ENCODE measurements at places on chromosomes 2 and 18. TPM values are rescaled to one million over a fixed set of nuclear protein-coding genes. Genes with fewer than 3 reads are reported as not detected.

Gene VWC2L
- not detected for total RNA-seq

Gene RNF103
- total RNA-seq = 37.0 TPM

Gene GNLY
- 5.1 TPM for total RNA-seq

Gene DCDC2C
- not detected for total RNA-seq

Gene HOXD3
- total RNA-seq = 14.8 TPM

Gene FIGN
- total RNA-seq = 4.5 TPM

Gene RHOB
- total RNA-seq = 467 TPM

Gene ZNF521
- 43.0 TPM for total RNA-seq

Gene PFN4
- total RNA-seq = 1.3 TPM

Gene SERPINB12
- total RNA-seq = not detected

Gene SULT1C4
- 14.2 TPM for total RNA-seq

Gene PDE1A
- total RNA-seq = 3.3 TPM

Gene RUFY4
- total RNA-seq = 0.11 TPM

DNA sequence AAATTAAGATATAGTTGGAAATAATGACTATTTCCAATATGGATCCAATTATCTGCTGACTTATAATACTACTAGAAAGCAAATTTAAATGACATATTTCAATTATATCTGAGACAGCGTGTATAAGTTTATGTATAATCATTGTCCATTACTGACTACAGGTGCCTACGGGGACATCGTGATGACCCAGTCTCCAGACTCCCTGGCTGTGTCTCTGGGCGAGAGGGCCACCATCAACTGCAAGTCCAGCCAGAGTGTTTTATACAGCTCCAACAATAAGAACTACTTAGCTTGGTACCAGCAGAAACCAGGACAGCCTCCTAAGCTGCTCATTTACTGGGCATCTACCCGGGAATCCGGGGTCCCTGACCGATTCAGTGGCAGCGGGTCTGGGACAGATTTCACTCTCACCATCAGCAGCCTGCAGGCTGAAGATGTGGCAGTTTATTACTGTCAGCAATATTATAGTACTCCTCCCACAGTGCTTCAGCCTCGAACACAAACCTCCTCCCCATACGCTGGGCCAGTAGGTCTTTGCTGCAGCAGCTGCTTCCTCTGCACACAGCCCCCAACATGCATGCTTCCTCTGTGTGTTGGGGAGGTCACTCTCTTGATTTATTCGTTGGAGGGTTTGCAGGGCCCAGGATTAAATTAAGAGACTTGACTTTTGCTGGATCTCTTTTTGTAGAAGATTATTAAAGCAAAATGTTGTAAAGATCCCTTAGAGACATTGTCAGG lies 194.4 kb downstream of the RPIA start:
- no peak for DNase-seq

DNA sequence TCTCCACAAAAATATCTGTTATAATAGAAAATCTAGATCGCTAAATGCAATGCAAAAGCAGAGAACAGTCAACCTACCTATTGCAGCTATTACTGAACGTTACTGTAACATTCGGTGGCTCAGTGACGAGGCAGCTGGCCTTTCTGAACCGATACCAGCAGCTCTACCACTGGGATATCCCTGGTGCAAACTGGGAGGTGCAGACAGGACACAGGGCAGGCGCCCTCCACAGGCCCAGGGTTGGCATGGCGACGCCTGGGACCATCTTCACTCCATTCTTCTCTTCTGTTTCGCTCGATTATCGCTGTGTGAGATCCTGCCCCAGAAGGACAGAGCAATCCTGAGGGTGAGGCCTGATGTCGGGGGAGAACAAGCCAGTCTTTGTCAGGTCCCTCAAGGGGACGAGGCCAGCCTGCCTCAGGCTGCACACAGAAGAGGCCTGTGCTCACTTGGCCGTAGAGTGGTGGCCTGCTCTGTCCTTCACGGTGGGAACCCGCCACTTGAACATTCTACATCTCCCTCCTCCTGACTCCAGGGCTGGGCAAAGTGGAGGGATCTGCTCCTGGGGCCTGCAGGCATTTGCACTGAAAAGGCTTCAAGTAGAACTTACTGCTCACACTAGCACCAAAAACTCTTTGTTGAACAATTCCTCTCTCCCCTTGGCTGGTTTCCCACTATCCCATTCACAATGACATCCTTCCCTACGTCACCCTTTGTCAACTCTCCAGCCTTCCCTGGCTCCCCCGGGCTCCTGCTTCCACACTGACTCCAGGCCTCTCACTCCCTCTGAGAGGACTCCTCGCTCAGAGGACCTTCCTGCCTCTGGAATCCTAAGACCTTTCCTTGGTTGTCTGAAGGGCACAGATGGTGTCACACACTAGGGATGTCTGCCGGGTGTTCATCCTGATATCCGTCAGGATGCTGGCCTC lies 49.7 kb downstream of the CYRIA start:
- no peak for DNase-seq

- DNase-seq = no peak
These were observed 3.7 kb downstream of the SCN9A start for GRCh38 chr2:166372046-166372445.

DNA sequence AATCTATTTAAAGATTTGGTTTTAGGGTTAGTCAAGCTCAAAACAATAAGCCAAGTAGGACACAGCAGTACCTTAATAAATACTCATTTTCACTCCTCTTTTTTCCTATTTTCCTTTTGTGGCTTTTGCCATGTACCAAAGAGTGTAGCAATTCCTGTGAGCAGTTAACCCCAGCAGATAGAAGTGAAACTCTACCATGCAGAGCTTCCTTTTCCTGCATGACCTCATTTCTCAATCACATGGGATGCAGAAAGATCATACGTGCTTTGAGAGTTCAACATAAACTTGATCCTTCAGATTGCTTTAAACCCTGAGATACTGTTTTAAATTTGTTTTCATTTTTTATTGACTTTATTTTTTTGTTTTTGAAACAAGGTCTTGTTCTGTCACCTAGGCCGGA lies 99.1 kb upstream of the ARHGAP15 start:
- DNase-seq = no peak

- no peak for DNase-seq
These were observed 71.2 kb upstream of the STPG4 start for GRCh38 chr2:47226132-47226922.

DNA sequence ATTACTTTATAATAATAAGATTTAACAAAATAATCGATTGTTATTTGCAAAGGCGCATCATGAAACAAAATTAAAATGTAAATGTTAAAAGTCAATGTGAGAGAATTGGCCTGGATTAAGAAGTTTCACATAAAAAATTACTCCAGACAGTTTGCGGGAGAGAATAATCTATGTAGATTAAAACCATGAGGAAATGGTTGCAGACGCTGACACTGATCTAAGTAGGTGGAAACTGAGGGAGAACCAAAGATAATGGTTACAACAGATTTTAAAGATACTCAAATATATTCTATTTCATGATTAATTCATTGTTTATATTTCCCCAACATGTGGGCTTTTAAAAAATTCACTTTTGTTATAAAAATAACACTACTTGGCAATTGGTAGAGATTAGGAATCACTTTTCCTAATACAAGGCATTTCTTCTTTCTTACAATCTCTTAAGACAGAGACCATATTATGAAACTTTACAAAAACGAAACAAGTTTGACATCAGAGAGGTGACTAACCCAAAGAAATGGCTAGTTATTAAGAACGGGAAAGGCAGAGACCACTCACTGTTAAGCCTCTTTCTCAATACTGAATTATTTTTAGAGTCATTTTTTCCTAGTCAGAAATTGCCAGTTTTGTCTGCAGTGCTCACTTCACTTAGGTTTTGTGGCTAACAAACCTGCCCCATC lies 1.6 kb downstream of the KANSL1L start:
- peak; percentile 18 for DNase-seq

- DNase-seq = no peak
These were observed 93.2 kb downstream of the MIB1 start for GRCh38 chr18:21833604-21834298.

GRCh38 chr2:219831957-219832356 lies 204.5 kb downstream of the SLC4A3 start:
- DNase-seq = no peak

GRCh38 chr18:53946594-53946993 lies 277.9 kb downstream of the MBD2 start:
- no peak for DNase-seq

DNA sequence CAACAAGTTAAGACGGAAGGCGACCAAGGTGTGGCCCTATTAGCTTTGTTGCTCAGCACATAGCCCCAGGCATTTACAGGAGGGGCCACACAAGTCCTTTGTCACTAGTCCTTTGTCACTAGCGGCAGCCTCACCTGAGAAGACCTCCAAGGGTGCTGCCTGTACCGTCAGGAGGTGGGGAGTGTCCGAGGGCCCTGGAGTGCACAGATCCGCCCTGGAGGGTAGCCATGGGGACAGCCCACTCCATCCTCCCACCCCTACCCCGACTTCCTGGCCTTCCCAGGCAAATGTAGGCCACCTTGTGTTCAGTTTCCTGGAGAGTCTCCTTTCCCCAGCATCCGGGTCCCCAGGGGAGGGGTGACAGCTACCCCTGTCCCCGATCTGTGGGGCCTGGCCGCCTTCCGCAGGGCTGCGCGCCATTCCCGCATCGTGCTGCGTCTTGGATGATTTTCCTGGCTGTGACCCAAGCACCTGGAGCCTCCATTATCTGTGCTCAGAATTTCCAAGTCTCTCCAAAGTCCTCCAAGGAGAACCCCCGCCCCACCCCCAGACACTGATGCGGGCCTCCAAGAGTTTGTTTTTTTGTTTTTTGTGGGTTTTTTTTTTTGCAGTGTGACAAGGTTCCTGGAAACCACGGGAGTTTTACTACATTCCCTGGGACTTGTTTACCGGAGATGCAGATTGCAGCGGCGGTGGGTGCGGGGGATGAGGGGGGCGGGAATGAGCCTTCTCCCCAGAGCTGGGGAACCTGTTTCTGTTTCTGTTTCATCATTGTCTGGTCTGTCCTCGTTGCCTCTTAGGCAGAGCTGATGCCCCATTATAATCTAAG lies 28.6 kb downstream of the TEX44 start:
- DNase-seq = peak; percentile 69

DNA sequence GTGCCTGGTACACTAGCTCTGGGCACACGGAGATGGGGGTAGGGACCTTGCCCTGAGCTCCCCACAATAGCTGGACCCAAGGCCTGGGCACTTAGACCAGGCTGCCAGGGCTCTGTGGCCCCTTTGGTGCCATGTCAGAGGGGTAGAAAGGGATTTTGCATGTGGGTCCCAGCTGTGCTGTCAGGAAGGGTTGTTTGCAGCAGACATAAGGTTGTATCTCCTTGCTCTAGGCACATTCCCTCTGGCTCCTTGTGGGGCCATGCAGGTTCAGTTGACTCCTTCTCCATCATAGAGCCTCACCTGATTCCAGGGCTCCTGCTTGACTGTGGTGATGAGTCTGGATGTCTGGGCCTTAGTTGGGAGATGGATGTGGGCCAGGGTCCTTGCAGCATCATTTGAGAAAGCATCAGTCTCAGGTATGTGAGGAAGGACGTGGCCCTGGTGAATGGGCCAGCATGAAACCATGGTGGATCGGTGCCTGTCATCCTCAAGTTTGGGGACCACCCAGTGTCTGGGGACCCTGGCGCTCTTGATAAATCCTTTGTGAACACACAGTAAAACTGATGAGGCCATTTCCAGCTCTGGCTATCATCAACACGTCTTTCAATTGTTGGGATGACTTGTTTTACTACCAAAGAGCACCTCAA lies 461.9 kb upstream of the HS6ST1 start:
- no peak for DNase-seq

DNA sequence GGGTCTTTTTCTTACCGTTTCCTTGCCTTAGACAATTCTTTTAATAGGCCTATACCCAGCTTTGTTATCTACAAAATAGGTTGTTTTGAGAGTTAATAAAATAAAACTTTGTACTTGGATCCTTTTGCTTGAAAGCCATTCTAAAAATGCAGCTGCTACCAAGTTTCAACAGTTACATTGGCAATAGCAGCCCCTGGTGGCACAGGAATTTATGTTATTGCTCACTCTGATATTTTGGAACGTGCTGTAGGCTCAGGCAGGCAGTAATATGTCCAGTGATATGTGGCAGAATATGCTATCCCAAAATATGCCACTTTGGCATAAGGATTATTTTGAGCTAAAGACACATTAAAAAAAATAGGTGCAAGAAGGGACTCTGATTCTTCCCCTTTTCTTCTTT lies 6.7 kb upstream of the COMMD1 start:
- no peak for DNase-seq

DNA sequence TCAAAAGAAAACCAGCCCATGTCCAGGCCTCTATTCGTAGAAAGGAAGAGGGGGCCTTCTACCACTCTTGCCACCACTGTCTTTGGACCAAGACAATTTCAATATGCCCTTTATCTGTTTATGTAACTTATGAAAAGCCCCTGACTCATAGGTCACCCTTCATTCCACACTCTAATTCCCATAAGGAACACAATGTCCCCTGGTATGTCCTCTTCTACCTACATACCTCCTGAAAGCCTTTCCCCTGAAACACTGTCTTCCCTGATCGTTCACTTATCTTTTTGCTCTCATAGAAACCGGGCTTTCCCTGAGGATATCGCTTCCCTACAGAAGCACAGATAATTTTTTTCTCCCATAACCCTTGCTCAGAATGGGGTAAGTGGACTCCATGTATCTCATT lies 13.3 kb downstream of the EIF2AK3 start:
- no peak for DNase-seq

- DNase-seq = no peak
These were observed 117.8 kb upstream of the TWIST2 start for GRCh38 chr2:238730001-238730669.

DNA sequence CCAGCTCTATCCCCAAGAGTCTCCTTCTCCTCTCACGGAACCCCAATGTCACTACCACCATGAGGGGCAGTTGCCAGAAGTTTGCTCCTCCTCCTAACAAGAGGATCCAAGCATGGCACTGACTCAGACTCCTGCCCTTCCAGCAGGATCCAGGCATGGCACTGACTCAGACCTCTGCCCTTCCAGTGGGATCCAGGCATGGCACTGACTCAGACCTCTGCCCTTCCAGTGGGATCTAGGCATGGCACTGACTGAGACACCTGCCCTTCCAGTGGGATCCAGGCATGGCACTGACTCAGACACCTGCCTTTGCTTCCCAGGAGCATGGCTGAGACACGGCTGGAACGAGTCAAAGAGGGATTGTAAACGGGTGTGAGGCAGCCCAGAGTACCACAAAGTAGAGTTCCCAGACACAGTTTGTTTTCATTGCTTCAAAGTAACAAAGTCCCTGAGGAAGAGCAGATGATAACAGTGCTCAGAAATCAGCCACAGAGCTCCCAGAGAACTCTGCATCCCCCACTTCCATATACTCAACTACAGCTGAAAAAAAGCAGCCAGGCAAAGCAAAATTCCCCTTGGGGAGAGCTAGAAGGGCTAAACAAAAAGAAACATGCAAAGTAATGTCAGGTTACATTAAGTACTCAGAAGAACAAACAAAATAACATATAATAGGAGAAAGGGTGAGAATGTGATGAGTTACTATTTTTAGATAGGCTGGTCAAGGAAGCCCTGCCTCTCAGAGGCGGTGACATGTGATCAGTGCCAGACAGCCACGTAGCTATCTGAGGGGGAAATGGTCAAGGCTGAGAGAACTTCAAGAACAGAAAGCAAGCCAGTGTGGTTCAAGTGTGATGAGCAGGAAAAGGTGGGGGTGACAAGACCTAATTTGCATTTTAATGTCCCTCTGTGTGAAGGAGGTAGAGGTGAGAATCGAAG lies 3.0 kb downstream of the BUB1 start:
- DNase-seq = no peak

- DNase-seq = no peak
These were observed 371.5 kb downstream of the NUP35 start for GRCh38 chr2:183495589-183496267.

- no peak for DNase-seq
These were observed 337.4 kb upstream of the SLC14A2 start for GRCh38 chr18:45277908-45278307.

GRCh38 chr2:46547223-46548102 lies 68.1 kb downstream of the TMEM247 start:
- no peak for DNase-seq

Measured in ovary (tissue), 10 donors.